AG10803 (cell line): ENCODE measurements at places on chromosomes 3 and 15.

GRCh38 chr15:94238539-94239118 is 7.3 kb downstream of the MCTP2 start:
- DNase-seq: no peak

- no peak for DNase-seq
Measured at GRCh38 chr3:184184546-184185230, 1.3 kb upstream of the ABCF3 start.

DNA sequence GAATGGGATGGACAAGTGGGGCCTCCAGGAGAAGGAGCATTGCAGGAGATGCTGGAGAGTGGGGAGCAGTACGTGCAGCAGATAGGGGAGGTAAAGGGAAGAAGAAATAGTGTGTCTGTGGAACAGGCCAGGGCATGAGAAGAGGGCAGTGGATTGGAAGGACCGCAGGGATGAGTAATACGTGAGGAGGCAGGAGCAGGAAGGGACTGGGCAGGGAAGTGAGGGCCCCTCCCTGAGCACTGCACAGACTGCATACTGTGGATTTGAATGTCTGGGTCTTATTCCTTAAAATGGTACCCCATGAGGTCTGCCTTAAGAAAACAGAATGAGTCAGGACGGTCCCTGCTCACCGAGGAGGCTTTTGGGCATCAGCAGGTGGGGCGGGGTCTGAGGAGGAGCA is 210.0 kb upstream of the NDN start:
- DNase-seq: no peak

DNA sequence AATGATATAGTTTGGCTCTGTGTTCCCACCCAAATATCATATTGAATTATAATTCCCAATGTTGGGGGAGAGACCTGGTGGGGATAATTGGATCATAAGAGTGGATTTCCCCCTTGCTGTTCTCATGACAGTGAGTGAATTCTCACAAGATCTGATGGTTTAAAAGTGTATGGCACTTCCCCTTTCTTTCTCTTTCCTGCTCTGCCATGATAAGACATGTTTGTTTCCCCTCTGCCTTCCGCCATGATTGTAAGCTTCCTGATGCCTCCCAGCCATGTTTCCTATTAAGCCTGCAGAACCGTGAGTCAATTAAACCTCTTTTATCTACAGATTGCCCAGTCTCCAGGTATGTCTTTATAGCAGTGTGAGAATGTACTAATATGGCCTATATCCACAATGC is 126.7 kb upstream of the GMNC start:
- DNase-seq: no peak

GRCh38 chr3:15844889-15845288 is 47.1 kb upstream of the ANKRD28 start:
- DNase-seq: no peak
